ENCODE measurements at places on chromosomes 4 and X.

GRCh38 chr4:80926891-80927290, 103.6 kb upstream of the BMP3 start:
- no peak for DNase-seq

DNA sequence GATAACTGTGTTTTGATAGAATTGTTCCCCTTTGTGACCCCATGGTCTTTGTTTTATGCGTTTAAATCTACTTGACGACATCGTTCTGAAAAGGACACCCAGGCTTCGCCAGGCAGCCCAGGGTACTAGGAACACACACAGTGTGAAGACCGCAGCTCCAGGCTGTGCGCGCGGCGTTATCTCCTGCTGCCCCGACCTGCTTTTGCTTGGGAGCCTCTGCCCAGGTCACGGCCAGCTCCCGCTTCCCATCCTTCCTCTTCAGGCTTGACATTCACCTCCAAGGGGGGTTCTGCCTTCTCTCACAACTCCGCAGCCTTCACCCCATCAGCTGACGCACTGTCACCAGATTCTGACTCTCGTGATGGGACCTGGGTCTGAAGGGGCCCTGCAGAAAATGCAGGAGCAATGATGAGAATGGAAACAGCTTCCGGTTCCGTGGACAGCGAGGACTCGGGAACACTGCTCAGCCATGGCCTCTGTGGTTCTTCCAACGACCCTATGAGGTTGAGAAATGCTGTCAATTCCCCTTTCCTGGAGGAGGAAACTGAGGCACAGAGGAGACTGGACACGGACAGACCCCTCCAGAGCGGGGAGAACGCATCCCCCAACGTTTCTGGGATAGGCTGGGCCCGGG, 536 bp upstream of the HTRA3 start:
- no peak for DNase-seq

GRCh38 chr4:85815796-85816459, 341.0 kb downstream of the ARHGAP24 start:
- DNase-seq = no peak

- no peak for DNase-seq
Observed at GRCh38 chr4:16123356-16124084, 39.7 kb upstream of the PROM1 start.

Data from stimulated activated CD4-positive, alpha-beta T cell treated with anti-CD3 and anti-CD28 coated beads, TNF-alpha, amount 100 ng/mL, for 24 hours (primary cell).